ENCODE measurements at places on chromosomes 5 and 9.

DNA sequence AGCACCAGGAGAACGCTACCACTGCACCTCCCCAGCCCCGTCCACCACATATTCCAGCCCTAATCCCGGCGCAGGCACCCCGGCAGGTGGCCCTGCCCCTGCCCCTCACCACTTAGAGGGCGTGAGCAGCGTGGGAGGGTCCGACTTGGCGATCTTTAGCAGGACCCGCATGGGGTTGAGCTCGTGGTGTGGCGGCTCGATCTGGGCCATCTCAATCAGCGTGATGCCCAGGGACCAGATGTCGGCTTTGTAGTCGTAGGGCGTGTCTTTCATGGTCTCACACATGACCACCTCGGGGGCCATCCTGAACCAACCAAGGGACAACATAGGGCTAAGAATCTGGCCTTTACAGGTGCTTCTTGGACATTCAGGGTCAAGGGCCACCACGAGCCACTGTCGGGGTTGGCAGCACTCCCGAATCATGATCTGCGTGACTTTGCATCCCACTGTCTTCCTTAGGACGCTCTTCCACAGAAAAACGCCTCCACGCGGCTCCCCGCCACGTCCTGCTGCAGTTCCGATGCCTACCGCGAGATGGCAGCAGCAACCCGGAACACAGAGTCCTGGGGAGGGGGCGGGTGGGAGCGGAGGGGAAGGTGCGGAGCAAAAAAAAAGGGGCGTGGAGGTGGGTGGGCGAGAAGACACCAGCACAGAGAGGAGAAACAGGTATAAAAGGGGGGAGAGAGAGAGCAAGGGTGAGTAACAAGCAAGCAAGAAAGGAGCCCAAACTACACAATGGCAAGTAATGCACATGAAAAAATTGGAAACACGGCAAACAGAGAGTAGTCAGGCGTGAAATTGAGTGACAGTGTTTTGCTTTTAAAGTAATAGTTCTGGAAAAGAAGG, 81.3 kb downstream of the STK10 start:
- peak; percentile 52 for DNase-seq

DNA sequence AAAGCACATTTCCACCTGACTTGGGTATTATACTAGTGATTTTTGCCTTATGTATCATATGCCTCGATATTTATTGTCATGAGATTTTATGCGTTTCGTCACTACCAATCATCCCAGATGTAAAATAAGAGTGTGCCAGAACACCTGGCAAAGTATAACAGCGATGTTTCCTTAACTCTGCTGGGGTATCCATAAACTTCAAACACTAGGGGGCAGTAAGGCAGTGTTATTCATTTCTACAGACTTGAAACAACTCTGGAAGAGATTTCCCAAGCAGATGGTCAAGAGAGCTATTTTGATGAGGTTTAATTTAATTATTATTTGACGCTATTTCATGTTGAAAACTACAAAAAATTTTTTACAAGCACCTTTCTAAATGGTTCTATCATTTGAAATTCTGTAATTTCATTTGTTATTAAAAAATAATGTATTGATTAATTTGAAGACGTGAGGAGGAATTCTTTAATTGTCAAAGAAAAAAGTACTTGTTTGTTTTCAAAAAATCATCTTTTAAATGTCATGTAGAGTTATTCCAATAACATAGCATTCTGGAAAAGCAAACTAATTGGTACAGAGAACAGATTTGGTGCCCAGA, 388.5 kb upstream of the CTNND2 start:
- DNase-seq: peak; percentile 4

DNA sequence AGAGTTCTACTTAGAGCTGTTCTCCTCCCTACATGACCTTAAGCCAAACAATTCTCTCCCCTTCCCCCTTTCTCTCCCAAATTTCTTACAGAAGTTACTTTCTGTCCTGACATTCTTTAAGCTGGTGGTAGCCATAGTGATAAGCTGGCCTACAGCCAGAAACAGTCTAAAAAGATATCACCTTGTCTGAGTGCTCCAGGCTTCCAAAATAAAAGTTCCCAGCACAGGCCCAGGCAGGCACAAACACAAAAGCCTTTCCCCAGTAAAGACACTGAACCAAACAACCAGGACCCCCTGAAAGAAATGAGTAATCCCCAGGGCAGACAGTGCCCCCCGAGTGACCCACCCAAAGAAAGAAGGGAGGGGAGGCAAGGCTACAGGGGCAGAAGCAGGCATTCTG, 19.2 kb downstream of the SIL1 start:
- DNase-seq: no peak

DNA sequence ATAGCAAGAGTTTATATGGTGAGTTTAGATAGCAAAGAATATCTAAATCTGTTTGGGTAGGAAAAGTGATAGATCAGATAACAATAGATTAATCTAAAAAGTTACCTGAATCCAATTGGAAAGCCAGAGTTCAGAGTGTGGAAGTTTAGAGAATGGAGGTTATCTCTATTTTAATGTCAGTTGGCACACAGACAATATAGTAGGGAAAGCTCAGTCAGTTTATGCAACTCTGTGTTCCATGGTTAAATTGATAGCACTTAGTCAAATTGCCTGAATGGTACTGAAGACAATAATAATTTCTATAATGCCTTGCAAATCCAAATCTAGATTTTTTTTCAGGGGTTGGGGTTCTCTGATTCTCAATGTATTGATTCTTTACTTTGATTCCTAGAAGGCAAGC, 77.0 kb downstream of the ARHGEF28 start:
- DNase-seq: no peak

GRCh38 chr9:108815156-108815555, 40.6 kb downstream of the ACTL7B start:
- no peak for DNase-seq

GRCh38 chr5:14588758-14589543, 7.4 kb downstream of the OTULINL start:
- DNase-seq: no peak

DNA sequence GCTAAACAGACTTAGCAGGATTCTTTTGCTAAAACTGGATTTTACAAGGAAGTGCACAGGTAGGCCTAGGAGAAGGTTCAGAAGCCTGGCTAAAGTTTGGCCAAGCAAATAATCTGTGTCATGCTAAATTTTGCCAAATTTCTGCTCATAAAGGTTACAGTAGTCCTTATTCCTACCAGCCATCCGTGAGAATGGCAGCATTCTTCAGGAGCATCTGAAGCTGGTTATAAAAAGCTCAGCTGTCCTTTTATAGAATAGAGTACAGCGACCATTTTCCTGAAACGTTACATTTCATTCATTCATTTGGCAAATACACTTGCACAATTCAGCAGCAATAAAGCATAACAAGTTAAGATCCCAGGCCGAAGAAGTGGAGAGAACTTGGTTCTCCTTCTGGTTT, 6.9 kb downstream of the GSN start:
- DNase-seq: no peak

DNA sequence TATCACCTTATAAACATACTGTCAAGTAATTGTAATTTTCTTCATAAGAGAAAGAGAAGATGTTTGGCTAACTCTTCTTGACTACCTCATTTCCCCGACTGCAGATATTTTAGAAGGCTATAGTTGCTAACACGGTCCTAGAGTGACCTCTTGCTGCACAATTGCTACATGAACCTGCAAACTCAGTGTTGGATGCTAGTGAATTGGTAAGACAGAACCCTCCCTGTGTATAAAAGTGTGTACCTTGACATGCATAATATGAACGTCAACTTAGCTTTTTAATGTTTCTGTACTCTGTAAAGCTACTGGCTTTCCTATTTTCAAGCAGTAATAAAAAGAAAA, 46.7 kb upstream of the CER1 start:
- DNase-seq: peak; percentile 34

- no peak for DNase-seq
These were observed 35.2 kb downstream of the ANKRD33B start for GRCh38 chr5:10599113-10599512.

DNA sequence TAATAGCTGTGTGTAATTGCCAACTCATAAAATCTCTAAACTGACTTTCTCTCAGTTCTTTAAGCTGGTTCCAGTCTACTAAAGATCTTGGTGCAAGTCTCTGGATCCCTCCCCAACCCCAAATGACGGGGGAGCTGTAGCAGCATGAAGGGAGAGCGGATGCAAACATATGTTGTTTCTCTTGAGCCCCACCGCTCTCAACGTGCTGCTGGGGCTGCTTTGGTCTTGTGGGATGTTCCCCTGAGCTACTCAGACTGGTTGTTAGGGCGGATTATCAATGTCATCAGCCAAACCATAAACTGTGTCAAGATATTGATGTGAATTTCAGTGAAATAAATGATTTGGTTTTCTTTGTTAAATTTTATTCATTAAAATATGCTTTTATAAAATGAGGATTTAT, 40.9 kb upstream of the APC start:
- DNase-seq: no peak

DNA sequence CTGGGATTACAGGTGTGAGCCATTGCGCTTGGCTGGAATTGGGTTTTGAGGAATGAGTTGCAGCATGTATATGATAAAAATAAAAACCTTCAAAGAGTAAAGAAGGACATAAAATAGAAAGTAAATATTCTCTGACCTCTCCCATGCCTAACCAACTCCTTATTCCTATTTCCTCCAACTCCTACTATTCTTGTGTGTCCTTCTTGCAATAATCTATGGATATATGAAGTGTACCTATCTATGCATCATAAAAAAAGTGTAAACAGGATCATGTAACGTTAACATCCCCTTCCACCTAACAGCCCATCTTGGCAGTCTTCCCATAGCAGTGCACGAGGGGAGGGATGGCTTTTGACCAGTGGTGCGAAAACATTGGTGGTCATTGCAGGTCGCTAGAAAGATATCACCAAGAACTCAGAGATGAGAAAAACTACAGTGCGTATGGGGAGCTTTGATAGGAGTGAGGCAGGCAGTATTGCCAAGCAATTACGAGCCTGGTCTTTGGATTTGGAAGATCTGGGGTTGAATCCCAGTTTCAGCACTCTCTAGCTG, 69.9 kb downstream of the PPARGC1B start:
- DNase-seq: no peak

DNA sequence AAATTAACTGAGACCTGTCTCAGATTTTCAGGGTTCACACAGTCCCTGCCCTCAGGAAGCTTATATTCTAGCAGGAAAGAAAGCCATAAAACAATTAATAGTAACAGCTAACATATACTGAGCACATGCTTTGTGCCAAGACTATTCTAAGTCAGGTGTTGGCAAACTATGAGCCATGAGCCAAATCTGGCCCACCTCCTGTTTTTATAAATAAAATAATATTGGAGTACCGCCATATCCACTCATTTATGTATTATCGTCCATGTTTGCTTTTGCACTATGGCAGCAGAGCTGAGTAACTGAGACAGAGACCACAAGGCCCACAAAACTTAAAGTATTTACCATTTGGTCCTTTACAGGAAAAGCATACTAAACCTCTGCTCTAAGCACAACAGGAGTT, 83.3 kb upstream of the TRIO start:
- no peak for DNase-seq

- no peak for DNase-seq
These were observed 88.5 kb downstream of the TTLL11 start for GRCh38 chr9:122004589-122004988.

- no peak for DNase-seq
These were observed 41.2 kb upstream of the FAM174A start for GRCh38 chr5:100493996-100494395.

DNA sequence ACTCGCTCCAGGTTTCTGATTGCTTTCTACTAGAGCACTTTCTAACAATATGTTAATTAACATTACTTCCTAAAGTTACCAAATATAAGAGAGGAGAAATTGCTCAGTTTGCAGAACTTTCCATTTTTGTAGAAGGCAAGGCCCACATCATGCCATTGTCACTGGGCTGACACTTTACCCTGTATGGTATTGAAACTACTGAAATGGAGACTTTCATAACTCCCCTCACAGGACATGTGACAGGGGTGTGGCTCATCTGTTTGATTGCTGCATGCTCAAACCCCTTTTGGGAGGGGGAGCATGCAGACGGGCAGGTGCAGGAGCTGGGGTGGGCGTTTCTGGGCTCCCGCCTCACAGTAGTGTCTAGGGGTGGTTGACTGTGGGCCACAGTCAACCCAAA, 206.3 kb upstream of the GHR start:
- no peak for DNase-seq

GRCh38 chr5:9621379-9621903, 8.7 kb downstream of the TAS2R1 start:
- DNase-seq: peak; percentile 60

GRCh38 chr5:138664276-138664943, 88.8 kb upstream of the CTNNA1 start:
- DNase-seq: peak; percentile 69

DNA sequence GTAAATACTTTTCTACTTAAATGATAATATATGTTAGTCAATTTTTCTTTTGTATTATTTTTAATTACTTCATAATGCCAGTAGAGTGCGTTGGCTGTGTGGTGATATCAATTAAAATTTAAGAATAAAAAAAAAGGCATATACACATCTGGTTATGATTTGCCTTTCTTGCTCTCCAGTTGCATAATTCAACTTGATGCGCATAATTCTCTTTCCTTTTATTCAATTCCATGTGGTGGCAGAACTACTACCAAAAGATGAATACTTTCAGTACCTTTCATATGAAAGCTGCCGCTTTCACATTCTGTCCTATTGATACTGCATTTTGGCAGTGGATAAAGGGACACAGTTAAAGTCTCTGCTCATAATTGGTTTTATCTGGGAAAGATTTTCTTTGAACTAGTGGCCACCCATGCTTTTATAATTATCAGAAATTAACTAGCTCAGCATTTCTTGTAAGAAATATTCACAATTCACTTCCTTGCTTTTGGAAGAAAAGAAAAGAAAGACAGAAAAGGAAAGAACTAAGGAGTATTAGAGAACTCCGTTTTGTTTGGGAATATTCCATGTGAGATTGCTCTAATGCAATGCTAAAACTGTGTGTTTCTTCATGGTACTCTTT, 12.3 kb upstream of the ADGRV1 start:
- peak; percentile 28 for DNase-seq

- no peak for DNase-seq
These were observed 31.1 kb downstream of the PAEP start for GRCh38 chr9:135592625-135593024.

- DNase-seq: no peak
These were observed 2.4 kb upstream of the RXFP3 start for GRCh38 chr5:33933723-33934169.

- peak; percentile 9 for DNase-seq
These were observed 49.7 kb downstream of the KIF24 start for GRCh38 chr9:34279411-34279810.

- peak; percentile 69 for DNase-seq
These were observed 68.7 kb downstream of the ACTL7B start for GRCh38 chr9:108786901-108787689.

GRCh38 chr5:75034137-75034739, 18.1 kb downstream of the GCNT4 start:
- no peak for DNase-seq
